ENCODE measurements at places on chromosomes 2 and 18.

- no peak for DNase-seq
These were observed 38.3 kb downstream of the SRSF7 start for GRCh38 chr2:38712871-38713270.

GRCh38 chr2:224807153-224807964 is 91.2 kb upstream of the CCDC195 start:
- no peak for DNase-seq

GRCh38 chr2:229071292-229071976 is 199.7 kb downstream of the PID1 start:
- peak; percentile 31 for DNase-seq

DNA sequence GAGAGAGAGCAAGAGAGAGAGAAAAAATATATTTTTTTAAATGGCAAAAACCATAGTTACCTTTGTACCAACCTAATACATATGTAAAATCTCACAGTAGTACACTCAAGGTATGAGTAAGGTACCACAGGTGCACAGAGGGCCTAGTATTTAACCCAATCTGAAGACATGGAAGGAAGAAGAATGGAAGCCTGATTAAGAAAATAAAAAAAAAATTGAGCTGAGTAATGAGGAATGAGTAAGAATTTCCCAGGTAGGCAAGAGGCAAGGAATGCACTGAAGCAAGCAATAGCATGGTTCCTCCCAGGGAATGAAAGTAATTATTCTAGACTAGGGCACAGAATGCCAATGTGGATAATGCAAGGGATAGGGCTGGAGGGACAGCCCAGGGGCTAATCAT is 294.2 kb downstream of the FIGN start:
- DNase-seq = no peak

- DNase-seq = no peak
These were observed 175.7 kb downstream of the TGIF1 start for GRCh38 chr18:3625742-3626091.

DNA sequence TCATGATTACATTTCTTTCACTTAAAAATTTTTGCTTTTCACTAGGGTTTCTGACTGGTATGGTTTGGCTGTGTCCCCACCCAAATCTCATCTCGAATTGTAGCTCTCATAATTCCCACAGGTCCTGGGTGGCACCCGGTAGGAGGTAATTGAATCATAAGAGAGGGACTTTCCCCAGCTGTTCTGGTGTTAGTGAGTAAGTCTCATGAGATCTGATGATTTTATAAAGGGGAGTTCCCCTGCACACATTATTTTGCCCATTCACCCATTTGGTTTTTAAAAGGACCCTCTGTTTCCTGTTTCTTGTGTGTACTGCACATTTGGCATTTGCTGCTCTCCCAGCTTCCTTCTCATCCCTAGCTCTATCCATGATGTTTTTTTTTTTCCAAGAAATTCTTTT is 27.8 kb upstream of the NETO1 start:
- no peak for DNase-seq

DNA sequence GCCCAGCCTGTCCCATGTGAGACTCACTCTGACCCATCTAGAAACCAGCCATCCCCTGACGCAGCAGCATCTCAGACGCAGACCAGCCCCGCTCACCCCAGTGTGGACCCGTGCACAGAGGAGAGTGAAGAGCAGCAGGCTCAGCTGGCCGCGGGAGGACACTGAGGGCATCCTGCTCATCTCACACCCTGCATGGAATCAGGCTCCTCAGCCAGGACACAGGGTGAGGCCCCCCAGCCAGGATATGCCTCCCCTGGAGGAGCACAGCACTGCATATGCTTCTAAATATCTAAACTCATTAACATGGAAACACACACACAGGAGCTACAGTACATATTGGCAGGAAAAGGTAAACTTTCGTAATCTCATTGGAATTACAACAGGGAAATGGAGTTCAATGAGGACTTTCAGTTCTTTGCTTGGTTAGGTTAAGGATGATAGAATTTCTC is 34.4 kb downstream of the NEMP2 start:
- DNase-seq = no peak

GRCh38 chr2:15352363-15352762 is 208.8 kb downstream of the NBAS start:
- DNase-seq = no peak

DNA sequence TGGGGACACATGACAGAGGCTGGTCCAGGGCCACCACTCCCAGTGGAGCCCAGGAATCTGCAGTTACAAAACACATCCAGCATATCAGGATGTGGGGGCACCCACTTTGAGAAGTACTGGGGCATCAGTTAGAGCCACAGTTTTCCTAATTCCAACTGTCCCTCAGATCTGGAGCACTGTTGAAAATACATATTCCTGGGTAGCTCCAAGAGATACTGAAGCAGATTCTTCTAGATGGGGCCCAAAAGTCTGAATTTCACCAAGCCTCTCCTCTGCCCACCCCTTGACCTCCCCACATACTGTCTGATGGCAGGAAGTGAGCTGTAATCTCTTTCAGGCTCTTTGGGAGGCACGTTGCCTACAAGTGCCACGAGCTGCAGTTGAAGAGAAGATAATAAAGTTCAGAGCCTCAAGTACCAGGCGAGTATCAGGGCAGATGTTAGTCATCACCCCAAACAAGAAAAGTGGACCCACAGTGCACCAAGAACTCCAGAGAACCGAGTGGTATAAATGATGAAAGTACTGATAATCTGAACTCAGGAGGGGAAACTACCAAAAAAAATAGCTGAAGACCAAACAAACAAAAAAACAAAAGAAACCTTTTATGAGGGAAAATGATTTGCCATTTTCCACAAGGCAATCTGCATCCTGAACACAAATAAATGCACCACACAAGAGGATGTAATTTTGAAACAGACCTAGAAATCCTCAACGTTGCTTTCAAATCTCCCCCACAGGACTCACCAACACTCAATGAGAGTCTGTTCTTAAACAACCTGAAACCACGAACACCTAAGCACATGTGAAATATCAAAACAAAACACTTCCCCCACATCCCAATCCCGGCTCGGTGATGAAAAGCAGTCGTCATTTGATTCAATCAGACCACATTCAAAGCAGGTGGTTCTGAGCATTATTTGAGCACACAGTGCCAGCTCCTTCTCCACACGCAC is 98.7 kb downstream of the TCF4 start:
- no peak for DNase-seq

DNA sequence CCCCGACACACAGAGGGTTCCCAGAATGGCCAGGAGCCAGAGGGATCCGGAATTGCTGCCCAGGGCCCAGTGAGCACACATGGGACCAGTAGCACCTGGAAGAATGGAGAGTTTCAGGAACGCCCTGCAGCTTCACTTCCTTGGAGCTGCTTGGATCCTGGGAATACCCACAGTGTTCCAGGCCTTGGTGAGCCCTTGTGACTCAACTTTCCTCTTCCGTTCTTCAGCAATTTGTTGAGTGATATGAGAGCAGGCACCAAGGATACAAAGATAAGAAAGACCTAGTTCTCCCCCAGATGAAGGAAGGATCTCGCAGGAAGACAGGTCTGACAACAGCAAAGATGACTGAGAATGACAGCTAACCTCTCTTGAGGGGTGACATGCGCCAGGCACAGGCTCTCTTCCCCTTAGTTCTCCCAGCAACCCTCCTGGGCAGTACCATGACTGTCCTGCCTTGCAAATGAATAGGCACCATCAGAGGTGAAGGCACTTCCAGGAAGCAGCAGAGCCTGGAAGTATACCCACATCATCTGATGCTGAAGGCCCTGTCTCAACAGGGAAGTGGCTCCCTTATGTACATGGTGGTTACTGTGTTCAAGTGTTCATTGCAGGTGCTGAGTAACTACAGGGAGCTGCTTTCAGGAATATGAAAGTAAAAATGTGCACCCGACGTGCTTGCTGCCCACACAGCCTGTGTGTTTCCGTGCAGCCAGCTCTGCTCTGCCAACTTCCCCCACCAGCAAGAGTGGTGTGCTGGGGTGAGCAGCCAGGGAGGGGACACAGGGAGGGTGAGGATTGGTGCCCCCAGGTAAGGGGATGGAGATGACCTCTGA is 116.2 kb downstream of the STPG4 start:
- no peak for DNase-seq

GRCh38 chr2:85173909-85174308 is 40.7 kb downstream of the TCF7L1 start:
- no peak for DNase-seq
